Heart right ventricle (tissue), 16 donors: ENCODE measurements at places on chromosomes 16 and 17. TPM values are rescaled to one million over a fixed set of nuclear protein-coding genes. Genes with fewer than 3 reads are reported as not detected.

DNA sequence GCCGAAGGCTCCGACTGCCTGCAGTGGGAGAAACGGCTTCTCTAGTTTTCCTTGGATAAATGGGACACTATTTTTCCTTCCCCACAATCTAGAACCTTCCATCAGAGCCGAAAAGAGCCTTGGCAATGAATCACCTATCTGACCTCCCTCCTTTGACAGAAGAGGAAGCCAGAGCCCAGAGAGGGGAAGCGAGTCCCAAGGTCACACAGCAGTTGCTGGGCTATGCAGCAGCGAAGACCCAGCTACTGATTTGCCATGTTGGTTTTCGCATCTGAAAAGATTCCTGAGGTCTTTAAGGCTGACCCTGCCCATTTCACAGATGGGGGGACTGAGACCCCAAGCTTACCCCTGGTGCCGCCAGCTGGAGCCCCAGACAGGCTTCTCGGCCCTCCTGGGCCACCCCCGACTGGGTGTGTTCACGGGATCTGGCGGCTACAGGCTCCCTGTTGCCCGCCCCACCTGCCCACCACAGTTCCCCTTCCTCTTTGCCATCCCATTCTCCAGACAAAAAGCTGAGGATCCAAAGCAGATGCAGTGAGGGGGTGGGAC, 45.9 kb downstream of the RAI1 start:
- no peaks in the 10 kb centered on the region for H3K27me3 ChIP-seq
- DNase-seq: no peak
- H3K4me1 ChIP-seq: peaks cover 25% of the 10 kb centered on the region
- H3K36me3 ChIP-seq: no peaks in the 10 kb centered on the region

DNA sequence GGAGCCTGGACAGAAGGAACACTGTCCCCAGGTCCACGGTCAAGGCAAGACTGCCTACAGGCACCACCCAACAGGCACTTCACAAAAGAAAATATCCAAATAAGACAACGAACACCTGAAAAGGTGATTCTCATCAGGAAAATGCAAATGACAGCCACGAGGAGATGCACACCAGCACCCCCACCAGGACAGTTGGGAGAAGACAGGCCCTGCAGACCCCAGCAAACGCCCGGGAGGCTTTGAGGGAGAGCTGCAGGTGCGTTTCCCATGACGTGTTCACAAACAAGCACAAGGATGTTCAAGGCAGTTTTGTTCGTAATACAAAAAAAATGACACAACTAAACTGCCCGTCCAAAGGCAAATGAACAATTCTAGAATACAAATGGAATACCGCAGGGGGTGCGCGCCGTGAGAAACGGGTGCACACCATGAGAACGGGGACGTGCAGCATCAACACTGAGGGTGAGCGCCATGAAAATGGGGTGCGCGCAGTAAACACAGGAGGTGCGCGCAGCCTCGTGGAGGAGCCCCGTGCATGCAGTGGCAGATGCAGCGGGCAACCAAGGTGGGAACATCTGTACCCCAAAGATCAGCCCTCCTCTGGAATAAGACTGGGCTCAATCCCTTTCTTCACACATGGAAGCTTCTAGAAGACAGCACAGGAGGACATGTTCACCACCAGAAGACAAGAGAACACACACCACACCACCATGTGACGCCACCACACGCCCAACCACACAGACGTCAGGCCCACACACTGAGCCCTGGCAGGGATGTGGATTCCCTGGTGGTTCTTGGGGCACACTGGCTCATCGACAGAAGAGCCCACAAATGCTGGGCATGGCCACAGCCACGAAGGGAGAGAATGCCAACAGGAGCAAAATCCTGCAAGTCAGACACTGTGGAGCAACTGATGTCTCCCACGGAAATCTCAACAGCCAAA, 91.2 kb downstream of the ZNF778 start:
- no peak overlapping the region for H3K4me3 ChIP-seq
- no peak for DNase-seq
- no peak overlapping the region for H3K27ac ChIP-seq
- no peaks in the 10 kb centered on the region for H3K27me3 ChIP-seq
- no peaks in the 10 kb centered on the region for H3K36me3 ChIP-seq
- peaks cover 10% of the 10 kb centered on the region for H3K4me1 ChIP-seq

- no peaks in the 10 kb centered on the region for H3K4me1 ChIP-seq
- DNase-seq: no peak
- no peak overlapping the region for H3K27ac ChIP-seq
Measured at GRCh38 chr16:47888142-47888541, 267.7 kb downstream of the ABCC12 start.

The AIPL1 gene
- not detected for total RNA-seq

GRCh38 chr16:81241706-81242105, 3.2 kb downstream of the BCO1 start:
- H3K4me3 ChIP-seq: no peak overlapping the region
- no peak overlapping the region for H3K27ac ChIP-seq
- H3K4me1 ChIP-seq: peaks cover 15% of the 10 kb centered on the region
- H3K36me3 ChIP-seq: no peaks in the 10 kb centered on the region

The HCRT gene
- not detected for total RNA-seq

The CD300E gene
- total RNA-seq: 0.64 TPM

- no peaks in the 10 kb centered on the region for H3K4me1 ChIP-seq
- no peak overlapping the region for H3K4me3 ChIP-seq
- H3K27me3 ChIP-seq: no peaks in the 10 kb centered on the region
- no peak for DNase-seq
- no peak overlapping the region for H3K27ac ChIP-seq
- H3K36me3 ChIP-seq: no peaks in the 10 kb centered on the region
Measured at GRCh38 chr16:76428858-76429257, 151.7 kb downstream of the CNTNAP4 start.

The ALDH3A2 gene
- 76.7 TPM for total RNA-seq

DNA sequence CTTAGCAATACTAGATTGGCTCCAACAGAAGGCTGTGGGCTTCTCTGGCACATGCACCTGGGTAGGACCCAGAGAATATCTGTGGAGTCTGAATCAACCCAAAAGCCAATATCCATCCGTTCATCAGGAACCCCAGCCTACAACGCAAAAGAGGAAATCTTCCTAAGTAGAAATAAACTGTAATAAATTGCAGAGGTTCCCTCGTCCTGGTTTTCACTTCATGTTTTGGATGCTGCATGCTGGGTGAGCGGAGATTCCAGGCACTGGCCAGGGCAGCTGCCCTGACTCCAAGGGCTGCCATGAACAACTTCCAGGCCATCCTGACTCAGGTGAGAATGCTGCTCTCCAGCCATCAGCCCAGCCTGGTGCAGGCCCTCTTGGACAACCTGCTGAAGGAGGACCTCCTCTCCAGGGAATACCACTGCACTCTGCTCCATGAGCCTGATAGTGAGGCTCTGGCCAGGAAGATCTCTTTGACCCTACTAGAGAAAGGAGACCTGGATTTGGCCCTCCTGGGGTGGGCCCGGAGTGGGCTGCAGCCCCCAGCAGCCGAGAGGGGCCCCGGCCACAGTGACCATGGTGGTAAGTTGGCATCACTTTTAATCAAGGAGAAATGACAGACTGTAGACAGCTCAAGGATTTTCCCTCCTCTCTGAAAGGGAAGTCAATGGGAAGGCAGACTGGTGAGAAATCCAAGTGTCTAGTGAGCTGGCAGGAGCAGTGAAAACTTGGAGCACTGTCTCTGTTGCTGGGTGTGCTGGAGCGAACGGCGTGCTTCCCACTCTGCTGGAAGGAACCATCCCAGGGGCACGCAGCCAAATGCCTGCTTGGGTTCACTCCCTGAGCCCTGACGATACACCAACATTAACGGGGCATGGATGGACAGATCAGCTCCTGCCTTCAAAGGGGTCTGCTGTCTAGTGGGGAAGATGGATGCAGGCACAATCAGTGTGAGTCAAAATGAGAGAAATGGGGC, 10.7 kb upstream of the CIITA start:
- peak overlapping the region; percentile 24 for H3K4me3 ChIP-seq
- H3K4me1 ChIP-seq: peaks cover 47% of the 10 kb centered on the region
- DNase-seq: peak; percentile 64
- H3K27ac ChIP-seq: peak overlapping the region; percentile 82

DNA sequence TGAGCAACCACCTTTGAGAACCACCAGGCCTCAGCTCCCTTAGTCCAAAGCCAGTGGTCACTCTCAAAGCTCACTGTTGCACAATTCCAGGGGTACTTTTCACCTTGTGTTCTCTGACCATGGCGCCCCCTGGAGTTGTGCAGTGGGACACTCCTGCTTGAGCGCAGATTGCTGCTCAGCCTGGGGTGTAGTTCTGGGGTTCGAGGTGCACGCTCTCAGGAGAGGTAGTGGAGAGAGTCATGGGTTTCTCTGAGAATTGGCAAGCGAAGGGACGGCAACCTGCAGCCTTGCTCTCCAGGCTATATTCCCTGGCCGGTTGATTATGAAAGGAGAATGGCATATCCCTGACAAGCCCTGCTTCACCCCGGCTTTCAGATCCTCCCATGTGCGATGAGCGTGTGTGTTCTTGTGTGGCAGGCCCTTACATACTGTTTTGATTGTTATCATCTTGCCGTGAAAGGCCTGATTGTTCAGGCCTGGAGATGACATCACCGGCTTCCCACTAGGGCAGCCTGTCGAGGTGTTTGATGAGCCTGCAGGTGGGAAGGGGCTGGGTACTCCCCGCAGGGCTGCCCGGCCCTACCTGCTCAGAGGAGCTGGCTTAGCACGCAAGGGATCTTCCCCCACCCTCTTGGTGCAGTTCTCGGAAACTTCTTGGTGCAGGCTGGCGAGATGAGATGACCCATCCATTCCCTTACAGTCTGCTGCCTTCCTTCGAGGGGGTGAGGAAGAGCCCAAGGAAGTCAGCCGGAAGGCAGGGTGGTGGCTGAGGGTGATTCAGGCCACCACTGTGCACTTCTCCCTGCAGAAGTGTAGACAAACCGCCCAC, 431.2 kb downstream of the SLC39A11 start:
- H3K27ac ChIP-seq: no peak overlapping the region
- no peaks in the 10 kb centered on the region for H3K4me1 ChIP-seq
- H3K36me3 ChIP-seq: no peaks in the 10 kb centered on the region

DNA sequence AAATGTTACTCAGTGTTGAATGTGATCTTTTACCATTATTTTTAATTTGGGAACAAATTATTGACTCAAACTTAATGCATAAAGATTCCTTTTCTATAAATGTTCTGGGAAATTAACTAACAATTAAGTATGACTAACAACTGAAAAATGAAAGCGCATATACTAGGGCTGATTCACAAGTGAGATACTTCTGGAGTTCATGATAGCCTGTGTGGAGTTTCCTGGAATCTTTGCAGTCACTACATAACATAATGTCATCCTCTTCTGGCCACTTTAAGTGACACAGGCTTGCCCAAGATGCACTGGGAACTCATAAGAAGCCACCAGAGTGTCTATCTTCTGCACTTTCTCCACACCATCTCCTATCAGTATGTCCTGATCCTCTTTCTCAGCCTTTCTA, 450.3 kb upstream of the CDH11 start:
- no peaks in the 10 kb centered on the region for H3K27me3 ChIP-seq
- no peak for DNase-seq
- no peaks in the 10 kb centered on the region for H3K4me1 ChIP-seq
- H3K36me3 ChIP-seq: no peaks in the 10 kb centered on the region
- no peak overlapping the region for H3K27ac ChIP-seq

GRCh38 chr17:61450641-61451537, 1.3 kb upstream of the TBX4 start:
- H3K27me3 ChIP-seq: peaks cover 33% of the 10 kb centered on the region
- H3K4me3 ChIP-seq: no peak overlapping the region
- no peak overlapping the region for H3K27ac ChIP-seq
- H3K36me3 ChIP-seq: no peaks in the 10 kb centered on the region

DNA sequence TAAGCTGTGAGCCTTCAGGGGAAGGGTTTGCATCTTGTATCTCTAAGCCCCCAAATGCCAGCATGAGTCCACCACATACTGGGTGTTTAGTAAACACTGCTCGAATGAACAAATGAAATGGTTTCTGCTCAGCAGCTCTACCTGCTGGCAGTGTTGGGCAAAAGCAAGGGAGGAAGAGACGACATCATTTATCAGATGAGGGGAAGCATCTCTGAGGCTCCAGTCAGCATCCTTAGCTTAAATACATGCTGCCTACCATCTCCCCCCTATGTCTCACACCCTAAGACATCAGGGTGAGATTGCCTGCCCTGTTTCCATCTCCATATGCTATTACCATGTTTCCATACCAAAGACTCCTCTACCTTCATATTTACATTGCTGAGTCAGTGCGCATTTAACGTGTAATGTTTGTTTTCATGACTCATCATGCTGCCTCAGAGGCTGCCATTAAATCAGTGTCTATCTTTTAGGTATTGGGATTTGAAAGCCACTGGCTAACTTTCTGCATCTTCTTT, 379.8 kb downstream of the UTP18 start:
- H3K4me1 ChIP-seq: no peaks in the 10 kb centered on the region
- no peaks in the 10 kb centered on the region for H3K36me3 ChIP-seq
- no peak overlapping the region for H3K4me3 ChIP-seq
- peaks cover 13% of the 10 kb centered on the region for H3K27me3 ChIP-seq
- DNase-seq: no peak
